GM12892 (cell line): ENCODE measurements at places on chromosomes 13 and 19.

GRCh38 chr19:14073261-14073924 lies 807 bp downstream of the MISP3 start:
- peak; percentile 71 for DNase-seq

GRCh38 chr19:33216198-33216830 lies 9.3 kb downstream of the SLC7A10 start:
- DNase-seq, result no peak

DNA sequence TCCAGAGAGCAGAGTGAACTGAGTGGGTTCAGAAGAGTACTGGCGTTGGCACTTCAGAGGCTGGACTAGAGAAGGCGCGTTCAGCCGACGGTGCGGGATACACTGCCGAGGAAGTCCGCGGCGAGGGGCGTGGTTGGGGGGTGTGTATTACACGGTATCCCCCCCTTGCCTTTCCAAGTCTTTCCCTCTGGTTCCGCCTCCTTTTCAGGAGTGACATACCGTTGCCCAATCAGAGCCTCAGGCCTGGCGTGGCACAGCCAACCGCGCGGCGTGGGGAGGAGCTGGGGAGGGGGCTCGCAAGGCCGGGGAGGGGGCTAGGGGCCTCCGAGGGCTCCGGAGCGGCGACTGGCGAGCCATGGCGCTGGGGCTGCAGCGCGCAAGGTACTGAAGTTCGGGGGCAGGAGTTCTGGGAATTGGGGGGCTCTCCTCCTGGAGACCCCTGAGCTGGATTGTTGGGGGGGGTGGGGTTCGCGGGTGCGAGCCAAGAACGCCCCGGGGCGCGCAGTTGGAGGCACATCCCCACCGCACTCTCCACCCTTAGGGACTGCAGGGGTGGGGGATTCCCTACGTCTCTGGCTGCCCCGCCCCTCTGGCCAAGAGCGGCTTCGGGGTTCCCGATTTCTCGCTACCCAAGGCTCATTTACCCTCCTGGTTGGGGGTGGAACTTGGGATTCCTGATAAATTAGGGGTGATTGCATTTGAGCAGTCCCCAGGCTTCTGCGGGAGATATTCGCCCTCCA lies at the start of gene HIF3A:
TSS of gene HIF3A (plus strand) at position 321 of the 740 bp plus-strand sequence. CDS start at position 356, 35 bp downstream.
- no peak for DNase-seq

DNA sequence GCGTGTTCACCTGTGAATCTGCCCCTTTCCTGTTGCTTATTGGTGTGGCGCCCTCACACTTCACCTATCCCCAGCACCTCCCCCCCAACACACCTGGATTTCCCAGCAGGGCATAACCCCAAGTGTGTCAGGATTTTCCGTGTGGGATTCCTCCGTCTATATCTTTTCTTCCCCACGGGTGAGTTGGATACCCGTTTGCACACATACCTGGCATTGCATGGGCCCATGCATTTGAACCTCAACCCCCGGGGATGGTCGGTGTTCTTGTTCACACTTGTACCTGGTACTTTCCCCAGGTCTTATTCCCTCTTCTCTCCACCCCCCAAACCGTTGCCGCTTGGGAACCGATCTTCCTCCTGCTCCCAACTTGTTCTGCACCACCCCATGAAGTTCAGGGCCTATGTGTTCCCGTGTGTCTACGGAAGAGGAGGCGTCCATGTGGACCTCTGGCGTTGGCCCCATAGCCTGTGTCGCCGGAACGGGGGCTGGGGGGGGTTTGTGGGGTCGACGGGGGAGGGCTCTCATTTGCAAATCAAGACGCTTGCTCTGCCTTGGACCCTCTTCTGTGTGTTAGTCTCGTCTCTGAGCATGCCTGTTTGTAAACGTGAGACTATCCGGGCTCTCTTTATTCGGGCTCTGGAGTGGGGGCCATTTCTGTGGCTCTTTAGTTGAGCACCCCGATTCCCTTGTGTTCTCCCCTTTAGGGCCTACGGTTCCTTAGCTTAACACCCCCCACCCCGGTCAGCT lies 1.7 kb downstream of the PRR12 start:
- DNase-seq, result no peak

DNA sequence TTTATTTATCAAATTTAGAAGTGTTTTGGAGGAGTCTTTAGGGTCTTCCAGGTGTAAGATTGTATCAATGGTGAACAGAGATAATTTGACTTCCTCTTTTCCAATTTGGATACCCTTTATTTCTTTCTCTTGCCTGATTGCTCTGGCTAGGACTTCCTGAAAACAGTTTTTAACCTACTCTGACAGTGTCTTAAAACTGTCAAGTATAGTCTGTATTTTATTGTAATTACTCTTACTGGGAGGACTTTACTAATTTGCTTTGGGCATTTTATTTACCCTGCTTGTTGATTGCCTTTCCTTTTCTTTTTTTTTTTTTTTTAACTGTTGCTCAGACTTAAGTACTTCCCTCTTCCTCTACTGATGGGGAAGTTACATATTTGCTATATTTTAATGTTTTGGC lies 81.3 kb downstream of the URI1 start:
- no peak for DNase-seq

DNA sequence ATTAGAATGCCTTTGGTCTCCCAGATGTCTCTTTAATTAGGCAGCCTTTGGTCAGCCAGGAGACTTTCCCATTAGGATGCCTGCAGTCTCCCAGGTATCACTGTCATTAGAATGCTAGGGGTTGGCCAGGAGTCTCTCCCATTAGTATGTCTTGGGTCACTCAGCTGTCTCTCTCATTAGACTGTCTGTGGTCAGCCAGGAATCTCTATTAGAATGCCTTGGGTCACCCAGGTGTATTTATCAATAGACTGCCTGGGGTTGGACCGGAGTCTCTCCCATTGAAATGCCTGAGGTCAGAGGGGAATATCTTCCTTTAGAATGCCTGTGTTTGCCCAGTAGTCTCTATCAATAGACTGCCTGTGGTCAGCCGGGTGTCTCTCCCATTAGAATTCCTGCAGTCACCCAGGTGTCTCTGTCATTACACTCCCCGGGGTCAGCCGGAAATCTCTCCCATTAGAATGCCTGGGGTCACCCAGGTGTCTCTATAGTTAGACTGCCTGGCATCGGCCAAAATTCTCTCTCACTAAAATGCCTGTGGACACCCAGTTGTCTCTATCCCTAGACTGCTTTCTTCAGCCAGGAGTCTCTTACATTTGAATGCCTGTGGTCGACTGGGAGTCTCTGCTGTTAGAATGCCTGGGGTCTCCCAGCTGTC lies 1460.3 kb downstream of the UQCRFS1 start:
- no peak for DNase-seq

DNA sequence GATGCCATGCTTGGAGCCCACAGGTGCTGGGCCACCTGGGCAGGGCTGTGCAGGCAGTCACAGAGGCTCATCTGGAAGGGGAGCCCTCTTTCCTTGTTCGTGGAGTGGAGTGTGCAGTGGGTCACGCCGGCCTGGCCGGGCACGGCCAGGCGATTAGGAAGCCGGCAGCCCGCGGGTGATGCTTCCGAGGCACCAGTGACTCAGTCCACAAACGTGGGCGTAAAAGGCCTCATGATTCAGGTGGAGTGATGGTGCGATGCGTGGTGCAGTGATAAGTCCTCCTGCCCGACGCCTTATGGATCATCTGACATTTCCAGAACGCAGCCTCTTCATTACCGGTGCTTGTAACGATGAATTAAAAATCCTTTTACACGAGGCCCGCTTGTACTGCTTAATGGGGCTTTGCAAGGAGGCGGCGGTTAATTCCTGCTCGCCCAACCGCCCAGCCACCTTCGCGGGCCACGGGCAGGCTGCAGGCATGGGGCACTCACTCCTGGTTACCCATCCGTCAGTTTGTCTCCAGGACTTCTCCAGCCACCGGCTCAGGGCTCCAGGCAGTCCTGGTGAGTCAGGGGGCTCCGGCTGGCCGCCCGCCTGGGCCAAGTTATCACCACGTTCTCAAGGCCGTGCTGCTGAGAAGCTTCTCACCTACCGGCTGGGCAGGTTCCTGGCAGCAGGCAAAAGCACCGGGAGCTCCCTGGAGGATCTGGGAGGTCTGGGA lies 172.4 kb downstream of the KDM4B start:
- DNase-seq, result no peak

- DNase-seq, result no peak
Observed at GRCh38 chr13:112622375-112622774, 34.4 kb upstream of the TUBGCP3 start.

GRCh38 chr19:49904136-49904535 lies 7.4 kb upstream of the IL4I1 start:
- no peak for DNase-seq

GRCh38 chr19:1270213-1270853 lies 1.2 kb downstream of the CIRBP start:
- DNase-seq, result no peak

DNA sequence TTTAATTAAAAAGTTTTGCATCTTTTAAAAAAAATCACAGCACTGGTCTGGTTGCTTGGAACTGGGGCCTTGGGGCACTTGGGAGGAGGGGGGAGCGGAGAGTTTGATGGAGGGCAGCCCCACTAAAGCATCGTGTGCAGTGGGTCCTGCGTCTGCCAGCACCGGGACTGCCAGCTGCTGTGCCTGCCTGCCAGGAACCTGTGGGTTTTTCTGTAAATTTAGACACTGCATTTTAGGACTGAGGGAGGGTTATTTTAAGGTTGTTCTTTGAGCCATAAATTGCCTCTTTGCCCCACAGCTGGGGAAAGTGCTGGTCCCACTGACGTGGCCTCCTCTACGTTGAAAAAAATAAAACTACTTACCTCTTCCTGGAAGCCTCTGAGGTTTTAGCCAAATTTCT lies 2.9 kb downstream of the KLF2 start:
- DNase-seq, result no peak

- peak; percentile 99 for DNase-seq
Observed at GRCh38 chr19:1275260-1275975, at the start of gene FAM174C. Gene FAM174C, plus strand, starts transcription at chr19:1275530. Its CDS starts 20 bp downstream, at chr19:1275550.

- DNase-seq, result no peak
Observed at GRCh38 chr13:94660695-94661326, 51.5 kb downstream of the SOX21 start.

DNA sequence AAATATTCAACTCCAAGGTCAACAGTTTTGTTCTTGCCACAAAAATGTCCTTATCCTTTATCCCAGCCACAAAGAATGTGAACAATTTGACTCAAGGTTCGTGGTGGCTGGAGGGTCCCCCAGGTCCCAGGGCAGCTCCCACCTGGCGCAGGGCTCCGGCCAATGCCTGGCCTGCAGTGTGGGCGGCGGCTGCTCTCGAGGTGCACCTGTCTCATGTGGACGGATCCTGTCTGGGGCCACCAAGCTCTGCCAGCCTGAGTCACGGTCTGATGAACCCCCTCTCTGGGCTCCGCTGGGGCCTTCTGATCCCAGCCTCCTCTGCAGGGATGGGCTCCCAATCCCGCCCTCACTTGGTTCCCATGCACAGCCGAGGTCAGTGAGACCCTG lies 49.4 kb downstream of the GAS6 start:
- DNase-seq, result no peak

DNA sequence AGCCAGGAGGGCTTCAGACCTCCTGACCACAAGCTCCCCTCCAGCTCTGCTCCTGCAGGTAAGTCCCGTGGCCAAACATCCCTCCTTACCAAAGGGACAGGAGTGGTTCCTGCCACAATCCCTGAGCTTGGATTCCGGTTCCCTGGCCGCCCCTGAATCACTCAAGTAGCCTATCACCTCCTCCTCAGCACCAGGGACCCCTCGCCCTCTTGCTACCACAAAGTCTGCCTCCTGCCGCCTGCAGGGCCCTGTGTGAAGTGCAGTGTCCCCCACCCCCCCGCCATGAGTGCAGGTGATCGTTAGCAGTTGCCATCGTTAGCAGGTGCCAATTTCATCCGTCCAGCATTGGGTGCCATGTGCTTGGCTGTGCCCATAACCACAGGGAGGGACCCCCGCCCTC lies 40.8 kb upstream of the RANBP3 start:
- DNase-seq, result no peak
